ENCODE measurements at places on chromosomes 1 and 21. TPM values are rescaled to one million over a fixed set of nuclear protein-coding genes. Genes with fewer than 3 reads are reported as not detected.

GRCh38 chr1:183968386-183968785, 69.1 kb downstream of the COLGALT2 start:
- no peak for DNase-seq

Gene KIF26B
- 0.30 TPM for total RNA-seq

Gene CD55
- total RNA-seq: 49.4 TPM

DNA sequence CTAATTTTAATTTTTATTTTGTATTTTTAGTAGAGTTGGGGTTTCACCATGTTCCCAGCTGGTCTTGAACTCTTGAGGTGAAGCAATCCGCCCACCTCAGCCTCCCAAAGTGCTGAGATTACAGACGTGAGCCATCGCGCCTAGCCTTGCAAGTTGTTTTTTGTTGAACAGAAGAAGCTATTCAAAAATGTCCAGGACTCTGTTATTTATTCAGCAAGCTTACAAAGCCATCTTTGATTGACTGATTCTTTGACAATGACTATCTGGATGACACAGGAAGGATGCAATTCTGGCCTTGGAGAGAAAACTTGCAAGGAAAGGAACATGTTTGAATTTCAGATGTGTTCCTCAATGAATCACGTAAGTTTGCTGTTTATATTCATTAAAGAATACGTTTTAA, 63.5 kb downstream of the MAP3K7CL start:
- DNase-seq: no peak

DNA sequence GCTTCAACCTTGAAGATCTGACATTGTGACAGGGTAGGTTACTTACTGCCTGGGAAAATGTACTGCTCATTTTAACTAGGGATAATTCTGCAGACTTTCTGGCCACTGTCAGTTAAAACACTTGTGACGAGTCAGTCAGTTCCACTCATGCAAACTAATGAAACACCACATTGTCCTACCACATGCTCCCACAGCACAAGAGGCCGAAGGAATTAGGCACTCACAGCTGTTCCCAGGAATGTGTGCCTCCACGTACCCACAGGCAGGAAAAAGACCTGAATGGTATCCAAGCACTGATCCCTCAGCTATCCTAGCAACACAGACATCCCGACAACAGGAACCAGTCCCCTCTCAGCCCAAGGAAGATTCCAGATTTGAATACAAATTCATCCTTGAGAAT, 12.3 kb downstream of the BCAR3 start:
- no peak for DNase-seq

Gene FCGR3B
- 2.4 TPM for total RNA-seq

Gene CFHR3
- total RNA-seq: not detected

DNA sequence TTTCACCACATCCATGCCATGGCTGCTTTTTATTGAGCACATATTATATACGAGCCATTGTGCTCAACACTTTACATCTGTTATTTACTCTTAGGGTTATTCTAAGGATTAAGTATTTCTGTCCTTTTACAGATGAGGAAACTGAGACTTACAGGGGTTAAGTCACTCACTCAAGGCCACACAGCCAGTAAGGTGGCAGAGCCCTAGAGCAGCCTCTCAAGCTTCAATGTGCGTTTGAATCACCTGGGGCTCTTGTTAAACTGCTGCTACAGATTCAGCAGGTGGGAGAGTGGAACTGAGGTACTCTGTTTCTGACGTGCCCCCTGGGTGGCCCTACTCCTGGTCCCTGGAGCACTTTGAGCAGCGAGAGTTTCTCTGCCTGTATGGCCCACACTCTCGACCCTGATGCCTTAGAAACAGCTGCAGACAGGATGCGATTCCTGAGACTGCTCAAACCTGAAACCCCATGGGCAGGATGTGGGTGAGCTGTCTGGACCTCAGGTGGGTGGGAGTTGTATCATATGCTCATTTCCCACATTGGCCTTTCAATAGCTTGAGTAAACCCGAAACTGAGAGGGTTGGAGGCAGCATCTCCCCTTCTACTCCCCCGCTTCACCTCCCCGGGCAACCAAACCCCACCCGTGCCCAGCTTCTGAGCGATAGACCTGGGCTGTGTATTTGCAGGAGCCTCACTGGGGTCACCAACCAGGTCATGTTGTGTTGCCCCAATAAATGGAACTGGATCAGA, 59.3 kb downstream of the MAN1C1 start:
- DNase-seq: no peak

DNA sequence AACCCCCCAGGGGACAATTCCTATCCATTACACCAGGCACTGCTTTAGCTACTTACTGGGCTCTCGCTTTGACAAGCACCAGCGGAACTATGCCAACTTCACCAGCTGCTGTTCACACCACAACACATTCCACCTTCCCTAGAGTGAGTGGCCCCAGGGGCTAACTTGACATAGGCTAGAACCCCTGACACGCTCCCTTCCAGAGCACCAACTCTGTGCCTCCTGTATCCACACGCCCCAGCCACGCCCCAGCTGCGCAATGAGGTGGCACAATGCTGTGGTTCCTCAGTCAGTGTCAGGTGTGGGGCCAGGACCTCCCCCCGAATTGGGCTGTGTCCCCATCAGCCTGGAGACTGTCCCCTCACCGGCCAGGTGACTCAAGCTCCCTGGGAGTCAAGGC, 11.7 kb upstream of the FGR start:
- no peak for DNase-seq

Measured in colonic mucosa (tissue), 4 donors.